Left renal cortex interstitium (tissue), 4 donors: ENCODE measurements at places on chromosomes 3 and 15. TPM values are rescaled to one million over a fixed set of nuclear protein-coding genes. Genes with fewer than 3 reads are reported as not detected.

DNA sequence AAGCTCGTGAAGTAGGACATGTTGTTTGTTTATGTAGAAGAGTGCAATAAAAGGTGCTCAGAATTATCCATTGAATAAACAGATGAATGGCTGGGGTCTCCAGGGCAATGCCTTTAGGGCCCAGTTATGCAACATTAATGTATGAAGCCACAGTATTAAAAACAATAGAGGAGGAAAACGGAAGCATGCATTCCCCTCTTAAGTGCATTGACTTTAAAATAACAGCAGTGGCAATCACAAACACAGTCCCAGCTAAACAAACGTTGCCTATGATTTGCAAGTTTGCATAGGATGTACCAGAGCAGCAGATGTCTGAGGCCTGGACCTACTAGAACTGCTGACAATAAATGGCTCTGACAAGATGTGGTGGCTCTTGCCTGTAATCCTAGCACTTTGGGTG lies 60.6 kb upstream of the GCNT3 start:
- DNase-seq, result no peak

DNA sequence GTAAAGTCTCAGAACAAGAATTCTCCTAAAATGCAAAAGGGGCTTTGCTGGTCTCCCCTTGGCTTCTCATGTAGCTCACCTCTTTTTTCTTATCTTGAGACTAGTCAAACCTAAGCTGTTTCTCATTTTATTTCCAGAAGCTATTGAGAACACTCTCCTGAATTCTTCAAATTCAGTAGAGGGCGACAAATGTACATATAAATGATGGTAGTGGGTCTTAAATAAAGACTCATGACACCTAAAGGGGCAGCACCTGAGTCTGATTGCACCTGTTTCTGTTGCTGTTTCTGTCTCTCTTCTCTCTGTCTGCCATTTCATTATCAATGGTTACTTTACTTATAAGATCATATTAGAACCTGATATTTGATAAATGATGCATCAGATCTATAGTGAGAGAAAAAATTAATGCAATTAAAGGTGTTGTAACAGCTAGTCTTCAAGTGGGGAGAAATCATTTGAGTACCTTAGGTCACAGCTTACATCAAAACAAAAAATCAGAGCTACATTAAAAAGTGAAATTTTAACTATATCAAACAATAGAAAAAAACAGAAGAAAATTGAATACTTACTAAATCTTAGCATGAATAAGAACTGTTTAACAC lies 7.0 kb downstream of the ADIPOQ start:
- no peak for DNase-seq

KNG1 gene
- polyA plus RNA-seq, result 138 TPM

DNA sequence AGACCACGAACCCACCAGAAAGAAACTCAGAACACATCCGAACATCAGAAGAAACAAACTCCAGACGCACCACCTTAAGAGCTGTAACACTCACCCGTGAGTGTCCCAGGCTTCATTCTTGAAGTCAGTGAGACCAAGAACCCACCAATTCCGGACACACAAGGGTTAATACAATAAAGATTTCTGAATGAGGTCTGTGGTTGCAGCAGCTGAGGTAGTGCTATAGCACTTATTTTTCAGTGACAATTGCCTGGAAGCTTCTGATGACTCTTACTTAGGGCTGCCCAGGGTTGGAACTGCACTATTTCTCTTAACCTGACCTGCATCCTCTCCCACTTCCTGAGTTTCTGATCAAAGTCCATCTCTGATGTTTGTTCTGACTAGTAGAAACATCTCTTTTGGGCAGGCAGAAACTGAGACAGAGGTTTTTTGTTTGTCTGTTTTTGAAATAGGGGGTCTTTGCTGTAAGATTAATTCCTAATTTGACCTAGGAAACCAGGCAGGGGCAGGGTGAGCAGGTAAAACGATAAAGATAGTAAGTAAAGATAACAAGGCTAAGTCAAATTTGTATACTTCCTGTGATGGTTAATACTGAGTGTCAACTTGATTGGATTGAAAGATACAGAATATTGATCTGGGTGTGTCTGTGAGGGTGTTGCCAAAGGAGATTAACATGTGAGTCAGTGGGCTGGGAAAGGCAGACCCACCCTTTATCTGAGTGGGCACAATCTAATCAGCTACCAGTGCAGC lies 169.1 kb downstream of the GAP43 start:
- no peak for DNase-seq

THPO gene
- 2.3 TPM for polyA plus RNA-seq

CPN2 gene
- polyA plus RNA-seq, result 0.85 TPM

DNA sequence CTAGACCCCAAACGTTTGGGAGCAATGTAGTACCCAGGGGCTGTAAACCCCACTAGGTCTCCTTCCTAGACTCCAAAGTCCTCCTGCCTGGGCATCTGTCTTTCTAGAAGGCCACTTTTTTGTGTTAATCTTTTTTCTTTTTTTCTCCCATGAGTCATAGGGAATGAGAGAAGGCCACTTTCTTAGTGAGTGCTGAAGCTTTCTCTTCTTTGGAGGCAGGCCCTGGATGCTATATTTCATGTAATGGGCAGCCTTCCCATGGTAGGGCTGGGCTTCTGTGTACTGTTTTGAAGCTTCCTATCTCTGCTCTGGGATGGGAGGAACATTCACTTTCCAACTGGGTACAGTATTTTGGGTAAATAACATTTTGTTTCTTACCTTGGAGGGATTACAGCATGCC lies 15.2 kb upstream of the RTP2 start:
- DNase-seq, result no peak

KIF15 gene
- 22.0 TPM for polyA plus RNA-seq

SLC12A1 gene
- polyA plus RNA-seq, result 563 TPM

DNA sequence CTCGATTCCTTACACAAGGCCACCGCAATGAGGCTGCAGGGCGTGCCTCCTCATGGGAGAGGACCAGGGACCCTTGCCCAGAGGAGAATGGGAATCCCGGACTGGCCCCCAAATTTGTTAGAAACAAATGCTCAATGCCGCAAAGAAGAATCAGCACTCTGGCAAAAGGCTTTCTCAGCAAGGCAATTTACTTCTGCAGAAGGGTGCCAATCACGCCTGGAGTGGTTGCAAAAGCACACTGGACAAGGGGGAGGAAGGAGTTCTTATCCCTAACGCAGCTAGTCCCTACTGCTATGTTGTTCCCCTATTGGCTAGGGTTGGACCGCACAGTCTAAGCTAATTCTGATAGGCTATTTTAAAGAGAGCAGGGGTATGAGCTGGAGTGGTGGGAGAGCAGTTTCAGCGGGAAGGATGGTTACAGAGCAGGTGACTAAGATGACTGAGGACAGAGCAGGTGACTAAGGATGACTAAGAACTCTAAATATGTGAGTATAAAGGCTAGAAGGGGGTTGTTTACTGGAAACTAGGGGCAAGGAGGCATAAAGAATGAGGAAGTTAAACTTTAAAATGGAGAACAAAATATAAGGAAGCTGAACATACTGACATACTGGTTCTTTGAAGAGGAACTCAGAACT lies 48.5 kb downstream of the KATNBL1 start:
- DNase-seq, result no peak

- DNase-seq, result no peak
Measured at GRCh38 chr15:35757361-35757760, 211.4 kb upstream of the DPH6 start.

DNA sequence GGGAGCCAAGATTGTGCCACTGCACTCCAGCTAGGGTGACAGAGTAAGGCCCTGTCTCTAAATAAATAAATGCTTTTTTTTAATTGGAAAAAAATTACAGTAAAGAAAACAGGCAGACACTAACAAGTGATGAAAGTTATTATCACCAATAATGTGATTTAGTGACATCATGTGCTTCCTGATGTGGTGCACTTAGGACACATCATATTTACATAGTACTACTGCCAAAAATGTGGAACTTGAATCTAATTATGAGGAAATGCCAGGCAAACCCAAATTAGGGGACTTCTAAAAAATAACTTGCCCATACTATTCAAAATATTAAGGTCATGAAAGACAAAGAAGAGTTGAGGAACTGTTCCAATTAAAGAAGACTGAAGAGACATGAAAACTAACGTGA lies 30.8 kb downstream of the MAP4 start:
- DNase-seq, result no peak

- no peak for DNase-seq
Measured at GRCh38 chr15:91947293-91947679, 93.8 kb downstream of the SLCO3A1 start.

GRCh38 chr15:64864068-64864467 lies 22.4 kb downstream of the PLEKHO2 start:
- no peak for DNase-seq

DNA sequence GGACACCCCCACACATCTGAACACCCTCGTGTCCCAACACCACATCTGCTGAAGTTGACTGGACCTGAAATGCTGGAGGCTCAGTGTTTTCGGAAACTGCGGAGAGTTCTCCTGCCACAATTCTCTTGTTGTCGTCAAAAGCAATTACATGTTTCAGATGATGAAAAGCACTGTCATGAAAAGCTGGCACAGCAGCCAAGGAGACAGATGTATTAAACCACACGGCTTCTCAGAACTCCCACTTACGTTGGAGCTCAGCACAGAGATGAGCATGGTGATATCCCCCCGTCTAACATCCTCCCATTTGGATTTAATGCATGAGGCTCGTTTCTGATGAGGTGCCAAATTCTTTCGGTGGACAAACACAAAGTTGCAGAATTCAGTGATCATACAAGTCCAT lies 180.1 kb downstream of the RORA start:
- no peak for DNase-seq

CCNB2 gene
- polyA plus RNA-seq, result 40.5 TPM

GRCh38 chr3:177823701-177824189 lies 626.5 kb upstream of the TBL1XR1 start:
- DNase-seq, result no peak

DNA sequence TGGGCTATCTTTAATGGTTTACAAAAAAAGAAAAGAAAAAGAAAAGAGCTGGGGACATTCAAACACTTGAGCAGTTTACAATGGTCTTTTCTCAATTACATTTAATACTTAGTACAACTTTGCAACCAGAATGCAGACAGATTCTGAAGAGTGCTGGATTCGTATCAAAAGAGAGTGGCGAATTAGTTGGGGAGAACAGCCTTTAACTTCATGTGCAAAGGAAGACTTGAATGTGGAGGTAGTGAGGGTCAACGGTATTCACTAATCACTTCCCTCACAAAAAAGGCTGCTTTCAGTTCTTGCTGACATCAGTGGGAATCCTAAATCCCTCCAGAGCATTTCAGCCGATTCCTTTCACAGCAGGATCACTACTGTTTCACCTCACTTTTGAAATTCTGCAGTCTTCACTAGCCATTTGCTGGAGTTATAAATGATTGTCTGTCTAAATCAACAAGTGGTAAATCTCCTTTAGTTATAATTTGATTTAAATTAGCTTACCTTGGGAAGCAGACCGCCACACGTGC lies 323.0 kb upstream of the SEMA6D start:
- no peak for DNase-seq

DNA sequence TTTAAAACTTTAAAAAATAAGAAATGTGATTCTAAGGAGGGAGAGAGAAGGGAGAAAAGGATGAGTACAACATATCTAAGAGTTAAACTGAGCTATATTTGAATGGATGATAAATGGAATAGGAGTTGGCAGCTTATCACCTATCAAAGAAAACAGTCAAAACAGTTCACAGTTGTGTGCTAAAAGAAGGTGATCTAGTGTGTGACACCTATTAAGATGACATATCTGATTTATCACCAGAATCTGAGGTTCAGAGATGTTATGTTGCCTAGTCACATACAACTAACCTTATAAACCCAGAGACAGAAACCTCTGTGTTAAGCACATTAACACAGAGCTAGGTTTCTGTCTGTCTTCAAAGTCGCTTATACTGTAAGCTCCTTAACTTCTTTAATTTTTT lies 3.0 kb downstream of the ATP13A3 start:
- no peak for DNase-seq

- no peak for DNase-seq
Measured at GRCh38 chr15:86876387-86876944, 796.8 kb downstream of the AGBL1 start.

MESP1 gene
- polyA plus RNA-seq, result 1.8 TPM

TMCO5A gene
- polyA plus RNA-seq, result not detected

GRCh38 chr15:98547275-98547674 lies 101.1 kb upstream of the IGF1R start:
- no peak for DNase-seq

- no peak for DNase-seq
Measured at GRCh38 chr3:15271785-15272381, 60.5 kb downstream of the SH3BP5 start.

SLC9C1 gene
- polyA plus RNA-seq, result 0.60 TPM

DNA sequence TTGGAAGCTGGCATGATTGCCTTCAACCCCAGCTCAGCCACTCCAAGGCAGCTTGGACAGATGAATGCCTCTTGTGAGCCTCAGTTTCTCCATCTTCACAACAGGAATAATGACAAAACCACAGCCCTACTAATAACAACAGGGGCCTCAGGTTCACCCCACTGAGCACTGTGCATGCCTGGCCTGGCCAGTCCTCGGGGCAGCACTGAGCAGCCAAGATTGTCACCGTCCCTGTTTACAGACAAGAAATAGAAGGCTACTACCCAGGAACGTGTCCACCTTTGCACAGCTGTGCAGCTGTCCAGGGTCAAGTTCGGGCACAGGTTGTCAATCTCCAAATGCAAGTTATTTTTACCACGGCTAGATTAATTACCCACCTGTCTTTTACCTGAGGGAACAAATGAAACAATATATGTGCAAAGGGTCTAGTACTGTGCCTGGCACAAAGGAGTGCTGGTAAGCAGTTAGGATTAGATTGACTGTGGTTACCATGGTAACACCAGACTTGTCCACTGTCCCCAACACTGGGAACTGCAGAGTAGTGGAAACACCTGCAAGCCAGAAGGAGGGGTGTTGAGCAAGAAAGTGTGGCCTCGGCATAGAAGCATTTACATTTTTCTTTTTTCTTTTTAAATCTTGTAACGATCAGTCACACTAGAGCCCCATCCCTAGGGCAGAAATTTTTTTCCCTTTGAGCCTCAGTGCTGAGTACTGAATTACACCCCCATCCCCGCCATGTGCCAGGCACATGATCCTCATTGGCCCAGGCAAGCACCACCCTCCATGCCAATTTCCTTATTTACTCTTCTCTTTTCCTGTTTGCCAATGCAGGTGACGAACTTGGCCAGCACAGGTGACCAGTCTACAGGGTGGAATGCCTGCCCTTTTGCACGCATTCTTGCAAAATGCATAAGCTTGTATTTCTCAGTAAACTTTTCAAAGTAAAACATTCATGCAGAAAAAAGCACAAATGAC lies 66.3 kb upstream of the SLC6A6 start:
- no peak for DNase-seq

GRCh38 chr3:138914870-138915502 lies 32.0 kb downstream of the FOXL2 start:
- no peak for DNase-seq

GRCh38 chr3:139312959-139313358 lies 30.9 kb upstream of the MRPS22 start:
- no peak for DNase-seq

CPNE9 gene
- not detected for polyA plus RNA-seq

- DNase-seq, result no peak
Measured at GRCh38 chr3:14343338-14344112, 58.9 kb upstream of the SLC6A6 start.

CACNA2D2 gene
- 16.8 TPM for polyA plus RNA-seq

GRCh38 chr15:40511472-40512133 lies 40.8 kb downstream of the CHST14 start:
- DNase-seq, result peak; percentile 24

CAMP gene
- 1.2 TPM for polyA plus RNA-seq

PIGBOS1 gene
- 17.1 TPM for polyA plus RNA-seq

GRCh38 chr15:28093752-28094535 lies 5.2 kb downstream of the OCA2 start:
- DNase-seq, result no peak

CAND2 gene
- 9.8 TPM for polyA plus RNA-seq

GRCh38 chr3:143484846-143485512 lies 363.3 kb downstream of the SLC9A9 start:
- no peak for DNase-seq
